Stimulated activated CD8-positive, alpha-beta memory T cell treated with anti-CD3 and anti-CD28 coated beads, Interleukin-7, amount 100 ng/mL, for 1 hour (primary cell): ENCODE measurements at places on chromosomes 4 and X.

DNA sequence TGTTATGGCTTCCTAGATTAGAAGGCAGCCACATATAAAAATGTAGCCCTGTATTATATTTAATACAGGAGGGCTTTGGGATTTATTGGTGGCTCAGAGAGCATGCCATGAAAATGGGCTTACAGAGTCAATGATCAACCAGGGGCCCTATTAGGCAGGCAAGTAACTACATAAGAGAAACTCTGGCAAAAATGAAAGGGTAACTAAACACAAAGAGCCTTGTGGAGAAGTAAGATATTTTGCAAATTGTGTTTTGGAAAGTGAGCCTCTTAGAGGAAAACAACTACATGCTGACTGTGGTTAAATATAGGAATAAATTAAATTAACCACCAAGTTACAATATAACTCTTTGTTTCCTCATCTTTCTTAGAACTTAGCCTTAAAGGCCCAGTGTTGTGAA lies 5.5 kb downstream of the SAT1 start:
- DNase-seq, result no peak

- DNase-seq, result no peak
Measured at GRCh38 chrX:18973527-18974192, 10.3 kb downstream of the PHKA2 start.

DNA sequence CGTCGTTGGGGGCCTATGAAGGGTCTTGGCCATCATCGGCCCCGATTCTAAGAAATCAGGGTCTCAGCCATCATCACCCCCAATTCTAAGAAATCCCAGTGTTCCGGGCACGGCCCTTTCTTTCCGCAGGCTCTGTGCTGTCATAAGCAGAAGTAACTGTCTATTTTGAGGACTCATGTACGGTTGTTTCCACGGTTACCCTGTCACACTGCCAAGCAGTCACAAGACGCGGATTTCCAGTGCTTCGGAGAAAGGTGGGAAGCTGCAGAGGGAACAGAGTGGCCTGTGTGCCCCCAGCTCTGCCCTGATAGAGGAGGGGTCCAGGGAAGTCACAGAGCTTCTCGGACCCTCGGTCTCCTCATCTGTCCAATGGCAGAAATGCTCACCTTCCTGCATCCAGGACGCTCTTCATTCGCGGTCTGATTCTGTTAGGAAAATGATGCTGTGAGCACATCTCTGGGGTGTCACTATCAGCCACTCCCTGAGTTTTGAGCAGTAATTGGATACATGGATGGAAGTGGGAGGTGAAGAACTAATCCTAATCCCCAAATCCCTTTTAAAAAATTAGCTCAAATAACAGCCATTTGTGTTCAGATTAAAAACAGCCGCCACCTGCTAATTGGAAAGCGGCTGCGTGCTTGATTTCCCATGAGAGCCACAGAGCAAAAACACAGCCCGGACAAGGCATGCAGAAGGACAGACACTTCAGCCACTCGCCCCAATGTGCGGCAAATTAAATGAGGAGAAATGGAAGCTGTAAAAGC lies 73.1 kb downstream of the WFS1 start:
- DNase-seq, result no peak

DNA sequence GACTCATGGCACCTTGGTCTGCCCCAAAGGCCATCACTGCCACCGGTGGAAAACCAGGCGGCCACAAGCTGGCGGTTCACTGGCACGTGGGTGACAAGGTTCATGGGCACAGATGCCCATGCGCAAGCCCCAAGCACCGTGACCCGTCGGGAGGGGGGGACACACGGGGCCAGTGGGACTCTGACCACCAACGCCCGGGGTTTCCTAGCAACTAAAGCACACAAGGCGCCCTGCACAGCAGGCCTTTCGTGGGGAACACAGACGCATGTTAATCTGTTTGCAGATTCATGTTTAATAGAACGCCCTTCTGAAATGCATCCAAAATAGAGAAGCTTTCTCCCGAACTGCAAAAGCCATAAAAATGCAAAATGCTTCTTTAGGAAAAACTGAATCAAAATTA lies 43.9 kb downstream of the FAM53A start:
- DNase-seq, result no peak

DNA sequence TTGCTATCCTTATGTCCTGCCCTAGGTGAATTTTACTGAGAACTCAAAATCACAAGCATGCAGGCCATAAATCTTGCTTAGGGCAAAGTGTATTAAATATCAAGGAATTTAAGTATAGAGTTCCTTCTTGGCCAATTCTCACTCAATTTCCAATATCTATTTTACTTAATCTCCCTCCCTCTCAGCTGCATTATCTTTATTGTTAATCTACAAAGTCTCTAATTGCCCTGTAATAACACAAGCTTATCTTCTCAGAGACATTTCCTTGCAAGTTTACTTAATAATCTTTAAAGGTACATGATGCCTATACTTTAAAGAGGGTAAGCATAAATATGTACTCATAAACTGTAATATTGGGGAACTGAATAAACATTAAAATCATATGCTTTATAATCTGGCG lies 26.9 kb upstream of the MAOB start:
- no peak for DNase-seq
